Activated CD8-positive, alpha-beta memory T cell treated with anti-CD3 and anti-CD28 coated beads for 4 hours (primary cell): ENCODE measurements at places on chromosomes 6 and 20.
A peak's percentile ranks its signal among the peaks of the same experiment; 100 is the strongest.

DNA sequence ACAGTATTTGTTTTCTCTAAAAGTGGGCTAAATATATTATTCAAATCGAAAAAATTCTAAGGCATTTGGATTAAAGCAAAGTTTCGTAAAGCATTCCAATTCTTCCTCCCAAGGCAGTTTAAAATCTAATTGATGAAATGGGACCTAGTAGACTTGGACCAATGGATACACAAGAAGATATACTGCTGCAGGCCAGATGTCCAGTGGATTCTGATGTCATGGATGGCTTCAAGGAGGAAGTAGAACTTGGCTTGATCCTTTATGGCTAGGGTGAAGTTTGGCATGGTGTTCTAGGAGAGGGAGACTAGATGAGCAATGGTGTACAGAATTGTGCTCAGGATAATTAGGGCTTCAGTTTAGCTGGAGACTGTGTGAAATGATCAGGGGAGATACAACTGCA is 559.5 kb upstream of the MMS22L start:
- no peak for DNase-seq

DNA sequence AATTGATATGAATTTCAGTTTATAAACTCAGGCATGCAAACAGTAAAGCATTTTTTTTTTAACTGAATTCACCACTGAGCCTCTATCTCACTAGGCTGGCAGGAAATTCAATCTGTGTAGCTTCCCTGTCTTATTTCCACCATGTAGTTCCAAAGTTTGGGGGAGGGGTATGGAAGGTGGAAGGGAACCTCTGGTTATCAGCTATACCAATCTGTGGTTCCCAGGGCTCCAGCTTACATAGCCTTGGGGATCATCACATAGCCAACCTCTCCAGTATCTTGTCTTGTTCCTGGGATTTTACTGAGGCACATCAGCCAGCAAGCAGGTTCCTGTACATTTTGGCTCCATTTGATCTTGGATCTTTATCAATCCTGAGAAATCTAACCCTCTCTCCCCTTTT is 15.6 kb downstream of the RAD21L1 start:
- no peak for DNase-seq

DNA sequence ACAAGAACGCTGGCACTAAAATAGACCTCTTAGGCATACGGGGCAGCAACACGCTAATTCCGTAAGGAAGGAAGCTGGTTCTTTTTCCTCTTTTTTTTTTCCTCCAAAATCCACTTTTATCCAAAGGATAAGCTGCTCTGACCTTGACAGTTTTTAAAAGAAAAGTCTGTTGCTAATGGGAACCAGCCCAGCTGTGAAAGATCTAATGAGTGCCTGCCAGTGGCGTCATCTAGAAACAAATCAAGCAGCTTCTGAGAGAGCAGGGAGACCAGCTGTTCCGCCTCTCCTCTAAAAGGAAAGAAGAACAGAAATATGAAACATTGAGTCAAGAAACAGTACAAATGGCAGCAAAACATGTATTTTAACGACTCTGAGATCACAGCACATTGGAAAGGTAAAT is 78.6 kb downstream of the FAXC start:
- no peak for DNase-seq

DNA sequence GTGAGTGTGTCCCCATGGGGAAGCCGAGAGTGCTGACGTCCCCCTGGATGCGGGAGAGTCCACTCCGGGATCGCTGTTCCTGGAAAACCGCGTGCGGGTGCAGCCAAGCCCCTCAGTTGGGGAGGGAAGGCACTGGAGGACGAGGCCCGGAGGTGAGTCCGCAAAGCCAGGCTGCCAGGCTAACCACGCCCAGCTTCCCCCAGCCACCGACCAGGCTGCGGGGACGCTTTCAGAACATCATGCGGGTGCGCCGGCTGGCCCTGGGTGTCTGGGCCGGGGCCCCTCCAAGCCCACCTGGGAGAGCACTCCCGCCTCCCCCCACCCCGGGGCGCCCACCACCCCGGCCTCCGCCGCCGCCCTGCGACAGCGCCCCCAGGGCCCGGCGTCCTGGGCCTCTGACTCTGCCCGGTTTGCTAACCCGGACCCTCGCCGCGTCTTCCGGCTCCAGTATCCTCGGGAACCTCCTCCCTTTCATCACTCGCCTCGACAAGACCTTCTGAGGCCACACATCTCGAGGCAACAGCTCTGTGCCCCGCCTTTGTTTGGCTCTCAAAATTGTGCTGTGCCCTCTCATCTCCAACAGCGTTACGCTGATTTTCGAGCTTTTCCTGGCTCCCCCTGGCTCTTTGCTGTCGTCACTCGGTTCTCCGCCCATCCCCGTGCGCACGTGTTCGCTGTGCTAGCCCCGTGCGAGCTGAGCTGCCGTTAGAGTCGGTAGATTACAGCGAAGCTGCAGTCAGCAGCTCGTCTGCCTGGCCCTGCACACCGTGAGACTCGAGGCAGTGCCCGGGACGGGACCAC is 47.1 kb upstream of the ENTPD6 start:
- peak; percentile 38 for DNase-seq

GRCh38 chr20:51431321-51431720 is 111.2 kb downstream of the NFATC2 start:
- DNase-seq: no peak
